ENCODE measurements at places on chromosomes 5 and 9.

GRCh38 chr9:130664251-130665028 is at the start of gene PRDM12:
Gene PRDM12, plus strand, starts transcription at chr9:130664594. Its CDS starts 60 bp downstream, at chr9:130664654.
- DNase-seq: no peak

DNA sequence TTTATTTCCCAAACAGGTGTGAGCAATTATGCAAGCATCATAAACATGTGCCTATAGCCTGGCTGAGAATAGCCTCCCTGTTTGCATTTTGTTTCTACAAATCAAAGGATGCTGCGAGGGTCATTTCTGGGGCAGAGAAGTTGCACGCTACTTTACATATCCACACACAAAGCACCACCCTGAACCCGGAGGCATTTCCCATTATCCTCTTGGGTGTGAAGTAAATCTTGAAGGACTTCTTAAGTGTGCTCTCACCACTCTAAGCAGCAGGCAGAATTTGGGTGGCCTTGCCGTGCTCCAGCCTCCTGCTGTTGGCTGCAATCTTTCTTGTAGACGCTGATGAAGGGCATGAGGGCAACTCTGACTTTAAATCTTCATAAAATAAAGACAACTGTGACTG is 124.0 kb upstream of the TLE4 start:
- no peak for DNase-seq

DNA sequence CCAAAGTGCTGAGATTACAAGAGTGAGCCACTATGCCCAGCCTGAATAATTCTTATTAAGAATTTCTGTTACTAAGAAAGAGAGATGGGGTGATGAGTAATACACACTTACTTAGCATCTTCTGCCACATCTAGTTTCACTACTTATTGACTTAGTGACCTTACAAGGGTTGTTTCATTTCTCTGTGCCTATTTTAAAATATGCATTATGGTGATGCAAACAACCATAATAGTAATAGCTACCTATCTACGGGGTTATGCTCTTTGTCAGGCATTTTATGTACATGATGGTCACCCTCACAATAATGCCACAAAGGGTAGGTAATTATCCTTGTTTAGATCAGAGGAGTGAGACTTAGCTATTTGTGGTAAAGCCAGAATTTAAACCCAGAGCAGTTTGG is 499.0 kb upstream of the SGCD start:
- no peak for DNase-seq

- no peak for DNase-seq
These were observed 234.1 kb upstream of the ANKRD55 start for GRCh38 chr5:56467176-56467717.

GRCh38 chr5:178113141-178113787 is at the start of gene N4BP3:
Gene N4BP3, plus strand, starts transcription at chr5:178113532. Its CDS starts 6,052 bp downstream, at chr5:178119584.
- DNase-seq: no peak

GRCh38 chr5:171850324-171850947 is 64.8 kb downstream of the SMIM23 start:
- no peak for DNase-seq

Measured in stromal cell of bone marrow (primary cell).